Urinary bladder (tissue), 4 donors: ENCODE measurements at places on chromosomes 16 and 17. TPM values are rescaled to one million over a fixed set of nuclear protein-coding genes. Genes with fewer than 3 reads are reported as not detected.

Gene ABCC6
- total RNA-seq: 2.8 TPM

Gene FAM20A
- 6.1 TPM for total RNA-seq

Gene LASP1
- 69.4 TPM for total RNA-seq

Gene KATNB1
- total RNA-seq: 11.9 TPM

Gene MMP25
- total RNA-seq: 0.32 TPM

Gene SMIM22
- 13.4 TPM for total RNA-seq

Gene SLC16A13
- 0.37 TPM for total RNA-seq

Gene KRT31
- total RNA-seq: 0.16 TPM

GRCh38 chr17:50828508-50829170 lies 6.7 kb upstream of the WFIKKN2 start:
- no peak for DNase-seq

- DNase-seq: no peak
Observed at GRCh38 chr16:58684001-58684353, 593 bp downstream of the SLC38A7 start.

GRCh38 chr16:12059216-12059769 lies 82.8 kb downstream of the SNX29 start:
- no peak for DNase-seq

DNA sequence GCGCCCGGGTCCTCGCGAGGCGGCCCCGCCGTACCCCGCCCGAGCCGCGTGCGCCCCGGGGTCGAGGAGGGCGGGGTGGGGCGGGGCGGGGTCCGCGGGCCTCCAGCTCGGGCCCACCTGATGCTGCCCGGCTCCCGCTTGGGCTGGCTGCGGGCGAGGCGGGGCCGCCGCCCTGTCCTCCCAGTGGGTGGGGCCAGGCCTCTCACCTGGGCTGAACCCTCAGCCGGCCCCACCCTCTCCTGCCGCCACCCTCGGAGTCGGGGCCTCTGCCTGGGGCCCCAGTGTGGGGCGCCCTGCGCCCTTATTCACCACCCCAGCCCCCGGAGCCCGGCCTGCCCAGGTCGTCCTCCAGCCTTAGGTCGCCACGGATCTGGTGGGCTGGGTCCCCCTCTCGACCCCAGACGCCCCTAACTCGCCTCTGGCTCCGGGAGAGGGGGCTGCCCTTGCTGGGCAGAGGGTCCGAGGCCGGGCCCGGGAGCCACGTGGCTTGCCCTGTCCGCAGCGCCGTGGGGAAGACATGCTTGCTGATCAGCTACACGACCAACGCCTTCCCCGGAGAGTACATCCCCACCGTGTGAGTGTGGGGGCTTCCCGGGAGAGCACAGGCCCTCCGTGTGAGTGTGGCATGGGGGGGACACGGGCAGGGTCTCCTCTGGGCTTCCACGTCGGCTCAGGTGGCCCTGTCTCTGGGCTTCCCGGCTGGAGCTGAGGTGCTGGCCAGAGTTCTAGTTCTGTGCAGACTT lies 578 bp downstream of the RAC3 start:
- no peak for DNase-seq

GRCh38 chr16:84959784-84960417 lies 51.4 kb downstream of the ZDHHC7 start:
- no peak for DNase-seq

DNA sequence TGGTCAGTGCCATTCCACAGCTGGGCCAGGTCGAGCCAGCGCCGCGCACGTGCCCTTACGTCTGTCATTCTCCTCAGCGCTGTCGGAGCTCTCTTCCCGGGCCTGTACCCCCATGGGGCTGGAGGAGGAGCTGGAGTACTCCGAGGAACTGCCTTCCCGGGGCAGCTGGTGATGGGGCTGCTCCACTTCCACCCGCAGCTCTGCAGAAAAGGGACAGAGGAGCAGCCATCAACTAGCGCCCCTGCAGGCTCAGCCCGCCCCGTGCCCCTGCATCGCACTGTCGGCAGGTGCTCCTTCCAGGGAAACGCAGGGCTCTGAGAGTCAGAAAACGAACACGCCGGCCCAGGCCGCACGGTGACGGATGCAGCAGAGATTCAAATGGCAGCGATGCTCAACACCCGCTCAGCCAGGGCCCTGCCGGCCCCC lies 20.9 kb downstream of the MAP1LC3B start:
- DNase-seq: no peak

- no peak for DNase-seq
Observed at GRCh38 chr17:28053725-28054124, 11.2 kb downstream of the NLK start.

GRCh38 chr17:4465786-4466185 lies 32.0 kb downstream of the SPNS3 start:
- DNase-seq: no peak

GRCh38 chr16:87851141-87851587 lies 18.1 kb downstream of the SLC7A5 start:
- no peak for DNase-seq

- DNase-seq: no peak
Observed at GRCh38 chr16:61432421-61432820, 603.8 kb downstream of the CDH8 start.

- no peak for DNase-seq
Observed at GRCh38 chr17:82320956-82321927, 3.8 kb upstream of the CD7 start.

GRCh38 chr17:610276-610675 lies 104.4 kb downstream of the VPS53 start:
- no peak for DNase-seq
